Caco-2 (cell line): ENCODE measurements at places on chromosomes 3 and 15. TPM values are rescaled to one million over a fixed set of nuclear protein-coding genes. Genes with fewer than 3 reads are reported as not detected.

The ZDHHC23 gene
- total RNA-seq = 9.0 and 9.1 TPM in 2 replicates

The SERPINI2 gene
- not detected in 2 replicates for total RNA-seq

The BCHE gene
- total RNA-seq = not detected in 2 replicates

The WWTR1 gene
- total RNA-seq = 16.2 and 19.1 TPM in 2 replicates
